ENCODE measurements at places on chromosomes 1 and 21.

- H3K27ac ChIP-seq, result no peak overlapping the region
- DNase-seq, result no peak
- no peaks in the 10 kb centered on the region for H3K4me1 ChIP-seq
- peak overlapping the region; percentile 73 for H3K4me3 ChIP-seq
- H3K27me3 ChIP-seq, result no peaks in the 10 kb centered on the region
Observed at GRCh38 chr21:14383596-14384180, 742 bp upstream of the HSPA13 start.

DNA sequence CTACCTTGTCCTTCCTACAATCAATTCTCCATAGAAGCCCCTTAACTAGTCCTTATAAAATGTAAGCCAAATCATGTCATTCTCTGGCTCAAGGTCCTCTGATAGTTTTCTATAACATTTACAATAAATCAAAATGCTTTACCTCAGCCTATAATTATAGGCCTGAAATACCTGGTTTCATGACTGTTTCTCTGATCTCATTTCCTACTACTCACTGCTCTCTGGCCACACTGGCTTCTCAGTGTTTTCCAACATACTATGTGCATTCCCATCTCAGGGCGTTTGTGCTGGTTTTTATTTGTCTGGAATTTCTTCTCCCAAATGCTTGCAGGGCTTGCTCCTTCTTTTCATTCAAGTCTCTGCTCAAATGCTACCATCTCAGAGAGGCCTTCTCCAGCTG is 67.9 kb upstream of the MAGI3 start:
- no peaks in the 10 kb centered on the region for H3K36me3 ChIP-seq
- no peaks in the 10 kb centered on the region for H3K27me3 ChIP-seq
- DNase-seq, result no peak
- no peak overlapping the region for H3K4me3 ChIP-seq

DNA sequence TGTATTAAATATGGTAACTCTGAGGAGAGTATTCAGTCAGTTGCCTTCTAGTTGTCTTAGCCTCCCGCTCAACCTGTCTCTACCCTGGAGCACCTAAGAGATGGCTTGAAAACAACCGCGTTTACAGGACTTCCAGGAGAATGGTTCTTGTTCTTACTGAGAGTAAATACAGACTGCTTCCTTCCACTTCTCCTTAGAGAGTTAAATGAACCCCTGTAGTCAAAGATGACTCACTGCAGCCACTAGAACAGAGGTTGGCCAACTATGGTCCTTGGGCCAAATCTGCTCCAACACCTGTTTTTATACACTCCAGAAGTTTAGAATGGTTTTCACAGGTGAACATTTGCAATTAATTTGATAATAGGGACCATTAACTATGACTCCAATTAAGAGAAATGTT is 60.1 kb upstream of the ASB17 start:
- no peaks in the 10 kb centered on the region for H3K4me1 ChIP-seq
- H3K27ac ChIP-seq, result no peak overlapping the region
- H3K4me3 ChIP-seq, result no peak overlapping the region
- no peaks in the 10 kb centered on the region for H3K36me3 ChIP-seq

GRCh38 chr1:3384407-3384806 is 70.1 kb upstream of the ARHGEF16 start:
- no peaks in the 10 kb centered on the region for H3K27me3 ChIP-seq
- DNase-seq, result no peak
- no peaks in the 10 kb centered on the region for H3K36me3 ChIP-seq
- no peaks in the 10 kb centered on the region for H3K4me1 ChIP-seq
- H3K4me3 ChIP-seq, result no peak overlapping the region
- no peak overlapping the region for H3K27ac ChIP-seq

- no peaks in the 10 kb centered on the region for H3K27me3 ChIP-seq
- H3K27ac ChIP-seq, result no peak overlapping the region
- no peak for DNase-seq
- no peaks in the 10 kb centered on the region for H3K36me3 ChIP-seq
Observed at GRCh38 chr1:62384276-62385005, 52.4 kb upstream of the USP1 start.

DNA sequence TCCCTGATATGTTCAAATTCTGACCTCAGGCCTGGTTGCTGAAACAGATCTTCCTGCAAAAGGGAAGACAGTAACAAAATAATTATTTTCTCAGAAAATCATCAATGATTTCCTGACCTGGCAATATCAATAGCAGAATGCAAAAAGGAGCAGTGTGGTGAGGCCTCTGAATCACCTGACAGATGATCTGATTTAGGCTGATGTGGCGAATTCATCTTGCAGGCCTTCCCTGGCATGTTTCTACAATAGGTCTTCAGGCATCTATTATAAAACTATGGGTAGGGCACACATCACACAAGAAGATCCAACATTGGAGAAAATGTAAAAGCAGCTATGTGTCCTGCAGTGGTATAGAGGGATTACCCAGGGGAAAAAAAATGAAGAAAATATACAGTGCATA is 7.1 kb upstream of the MTF1 start:
- H3K4me1 ChIP-seq, result no peaks in the 10 kb centered on the region
- DNase-seq, result no peak
- no peak overlapping the region for H3K4me3 ChIP-seq
- H3K27ac ChIP-seq, result no peak overlapping the region

DNA sequence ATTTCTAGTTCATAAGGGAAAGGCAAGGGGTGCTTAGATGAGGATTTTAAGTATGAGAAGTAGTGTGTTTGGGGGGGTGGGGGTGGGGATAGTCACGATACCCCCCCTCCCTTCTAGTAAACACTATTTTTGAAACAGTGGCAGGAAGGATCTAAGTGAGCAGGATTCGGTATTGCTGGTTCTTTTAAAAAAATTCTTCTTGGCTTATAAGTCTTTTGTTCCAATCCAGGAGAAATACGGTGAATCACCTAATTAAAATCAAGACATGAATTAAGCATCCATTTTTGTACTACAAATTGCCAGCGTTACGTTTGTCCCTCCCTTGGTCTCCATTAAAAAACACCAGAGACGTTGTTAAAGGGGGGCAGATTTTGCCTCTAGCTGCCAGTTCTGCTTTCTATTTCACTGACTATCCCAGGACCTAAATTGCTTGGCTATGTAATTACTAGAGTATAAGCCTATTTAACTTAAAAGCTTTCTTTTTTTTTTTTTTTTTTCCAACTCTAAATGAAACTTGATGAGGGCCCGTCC is 911 bp downstream of the LMO4 start:
- no peak for DNase-seq
- no peaks in the 10 kb centered on the region for H3K36me3 ChIP-seq
- H3K4me3 ChIP-seq, result peak overlapping the region; percentile 92
- no peaks in the 10 kb centered on the region for H3K27me3 ChIP-seq
- peaks cover 2% of the 10 kb centered on the region for H3K4me1 ChIP-seq

DNA sequence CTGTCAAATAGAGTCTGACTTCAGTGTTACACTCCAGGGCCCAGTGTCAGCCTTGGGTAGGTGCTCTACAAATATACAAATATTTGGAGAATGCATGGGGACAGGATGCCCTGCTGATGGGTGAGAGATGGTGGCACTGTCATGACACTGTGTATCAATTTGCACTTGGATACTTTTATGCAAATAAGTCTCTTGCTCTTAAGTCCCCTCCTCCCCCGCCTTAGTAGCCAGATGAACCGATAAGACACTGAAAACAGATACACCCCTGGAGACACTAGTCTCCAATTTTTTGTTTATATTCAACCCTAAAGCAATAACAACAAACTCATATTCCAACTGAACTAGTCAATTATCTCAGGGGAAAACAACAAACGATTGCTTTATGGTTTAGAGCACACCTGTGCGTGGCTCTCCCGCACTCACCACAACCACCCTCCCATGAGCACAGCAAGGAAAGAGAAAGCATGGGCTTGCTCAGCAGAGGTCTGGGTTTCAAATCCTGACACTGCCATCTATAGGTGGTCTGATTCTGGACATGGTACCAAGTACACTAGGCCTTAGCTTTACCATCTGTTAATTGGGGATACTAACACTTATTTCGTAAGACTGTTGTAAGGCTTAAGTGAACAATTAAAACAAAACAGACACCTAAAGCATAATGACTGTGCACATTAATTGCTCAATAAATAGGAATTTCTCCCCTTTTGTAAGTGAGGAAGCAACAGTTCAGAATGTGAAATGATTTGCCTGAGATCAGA is 50.3 kb downstream of the HIVEP3 start:
- DNase-seq, result no peak
- H3K36me3 ChIP-seq, result no peaks in the 10 kb centered on the region
- no peak overlapping the region for H3K4me3 ChIP-seq
- H3K4me1 ChIP-seq, result peaks cover 7% of the 10 kb centered on the region
- H3K27ac ChIP-seq, result no peak overlapping the region
- H3K27me3 ChIP-seq, result no peaks in the 10 kb centered on the region

- H3K27me3 ChIP-seq, result no peaks in the 10 kb centered on the region
- H3K36me3 ChIP-seq, result peaks cover 6% of the 10 kb centered on the region
- peaks cover 5% of the 10 kb centered on the region for H3K4me1 ChIP-seq
- H3K27ac ChIP-seq, result no peak within 1 kb of the TSS
Observed at GRCh38 chr1:155207806-155208540, at the start of gene THBS3. Gene THBS3 (minus strand): TSS chr1:155207897. CDS start chr1:155207876, 21 bp downstream.

- DNase-seq, result no peak
- no peak overlapping the region for H3K27ac ChIP-seq
- no peaks in the 10 kb centered on the region for H3K36me3 ChIP-seq
Observed at GRCh38 chr1:66770240-66770639, 18.0 kb downstream of the DYNLT5 start.

GRCh38 chr21:38664841-38665240 is 140.9 kb upstream of the ETS2 start:
- H3K4me1 ChIP-seq, result peaks cover 1% of the 10 kb centered on the region
- peaks cover 3% of the 10 kb centered on the region for H3K27me3 ChIP-seq
- H3K27ac ChIP-seq, result no peak overlapping the region

DNA sequence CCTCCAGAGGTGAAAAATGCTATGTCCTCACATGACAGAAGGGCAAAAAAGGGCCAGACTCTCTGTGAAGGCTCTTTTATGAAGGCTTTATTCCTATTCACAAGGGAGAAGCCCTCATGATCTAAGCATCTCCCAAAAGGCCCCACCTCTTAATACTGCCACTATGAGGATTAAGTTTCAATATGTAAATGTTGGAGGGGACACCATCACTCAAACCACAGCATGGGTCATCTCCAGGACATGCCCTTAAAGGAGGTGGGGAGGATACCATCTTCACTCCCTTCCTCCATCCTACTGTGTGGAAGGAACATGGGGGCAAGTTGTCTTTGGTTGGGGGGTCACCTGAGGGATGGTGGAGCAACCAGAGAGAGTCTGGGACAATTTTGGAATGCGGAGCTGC is 170.1 kb downstream of the TRIM33 start:
- no peak overlapping the region for H3K4me3 ChIP-seq
- no peaks in the 10 kb centered on the region for H3K36me3 ChIP-seq
- H3K27ac ChIP-seq, result no peak overlapping the region
- H3K4me1 ChIP-seq, result peaks cover 2% of the 10 kb centered on the region
- no peaks in the 10 kb centered on the region for H3K27me3 ChIP-seq
- DNase-seq, result no peak

- H3K36me3 ChIP-seq, result no peaks in the 10 kb centered on the region
- no peak overlapping the region for H3K4me3 ChIP-seq
- no peaks in the 10 kb centered on the region for H3K27me3 ChIP-seq
- peaks cover 3% of the 10 kb centered on the region for H3K4me1 ChIP-seq
Observed at GRCh38 chr1:29975036-29975694, 738.8 kb downstream of the PTPRU start.

DNA sequence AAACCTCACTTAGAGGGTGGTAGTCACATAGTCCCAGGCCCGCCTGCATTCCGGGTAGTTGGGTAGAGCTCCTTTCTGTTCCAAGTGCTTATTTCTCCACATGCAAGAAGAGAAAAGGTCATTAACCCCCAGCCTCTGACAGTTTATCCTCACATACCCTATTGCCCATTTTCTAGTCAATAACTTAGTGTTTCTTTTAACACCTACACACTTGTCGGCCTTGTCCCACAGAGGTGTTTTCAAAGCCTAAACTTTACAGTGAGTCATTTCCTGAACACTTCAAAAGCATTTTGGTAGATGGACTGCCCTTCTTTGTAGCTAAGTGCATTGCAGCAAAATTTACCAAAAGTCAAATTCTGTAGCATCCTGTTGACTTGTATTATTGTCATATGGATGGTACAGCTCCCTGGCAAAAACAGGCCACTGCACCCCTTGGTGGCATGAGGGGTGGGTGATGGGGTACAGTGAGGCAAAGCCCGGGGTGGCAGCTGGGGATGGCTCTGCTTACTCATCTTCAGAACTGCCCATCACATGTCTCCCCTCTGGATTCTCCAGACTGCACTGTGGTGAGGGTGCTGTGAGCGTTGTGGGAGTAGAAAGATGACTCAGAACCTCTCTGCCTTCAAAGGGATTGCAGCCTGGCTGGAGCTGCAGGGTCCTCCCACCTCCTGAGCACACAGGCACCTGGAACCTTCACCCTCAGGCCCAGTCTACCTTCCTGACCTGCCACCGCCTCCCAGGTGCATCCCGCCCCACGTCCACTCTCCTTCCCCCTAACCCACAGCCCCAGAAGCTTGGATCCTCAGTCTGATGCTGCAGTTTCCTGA is 45.8 kb upstream of the DMRTB1 start:
- no peaks in the 10 kb centered on the region for H3K36me3 ChIP-seq
- DNase-seq, result no peak
- H3K27me3 ChIP-seq, result no peaks in the 10 kb centered on the region

GRCh38 chr1:203126866-203127665 is 460 bp upstream of the ADORA1 start:
- H3K27ac ChIP-seq, result no peak overlapping the region
- H3K4me1 ChIP-seq, result peaks cover 10% of the 10 kb centered on the region
- DNase-seq, result no peak
- H3K27me3 ChIP-seq, result no peaks in the 10 kb centered on the region

DNA sequence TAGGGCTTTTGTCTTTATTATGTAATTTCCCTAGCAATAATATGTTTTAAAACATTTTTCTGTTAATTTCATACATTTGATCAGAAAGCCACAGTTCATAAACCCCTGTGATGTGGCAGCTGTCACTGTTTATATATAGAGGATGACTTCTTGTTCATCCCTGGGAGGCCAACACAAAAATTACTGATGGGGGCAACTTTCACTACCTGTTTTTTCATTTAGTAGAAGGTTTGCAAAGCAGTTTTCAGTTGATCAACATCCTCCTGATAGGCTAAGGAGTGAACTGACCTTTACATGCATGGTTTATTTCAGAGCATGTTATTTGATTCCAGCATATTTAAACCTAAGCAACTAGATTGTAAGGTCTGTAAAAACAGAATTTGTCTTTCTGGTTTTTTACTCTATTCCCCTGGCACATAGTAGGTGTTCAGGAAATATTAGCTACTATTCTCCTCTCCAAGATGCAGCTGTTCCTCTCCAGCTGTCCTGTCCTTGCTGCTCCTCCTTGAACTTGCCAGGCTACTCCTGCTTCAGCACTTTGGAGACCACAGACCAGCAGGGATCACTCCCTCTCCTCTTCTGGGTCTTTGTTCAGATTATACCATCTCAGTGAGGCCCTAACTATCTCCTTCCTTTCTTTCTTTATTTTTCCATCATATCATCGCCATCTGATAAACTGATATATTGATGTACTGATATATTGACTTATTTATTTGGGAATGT is 54.7 kb downstream of the ROR1 start:
- no peak overlapping the region for H3K27ac ChIP-seq
- no peaks in the 10 kb centered on the region for H3K36me3 ChIP-seq
- peaks cover 5% of the 10 kb centered on the region for H3K4me1 ChIP-seq

DNA sequence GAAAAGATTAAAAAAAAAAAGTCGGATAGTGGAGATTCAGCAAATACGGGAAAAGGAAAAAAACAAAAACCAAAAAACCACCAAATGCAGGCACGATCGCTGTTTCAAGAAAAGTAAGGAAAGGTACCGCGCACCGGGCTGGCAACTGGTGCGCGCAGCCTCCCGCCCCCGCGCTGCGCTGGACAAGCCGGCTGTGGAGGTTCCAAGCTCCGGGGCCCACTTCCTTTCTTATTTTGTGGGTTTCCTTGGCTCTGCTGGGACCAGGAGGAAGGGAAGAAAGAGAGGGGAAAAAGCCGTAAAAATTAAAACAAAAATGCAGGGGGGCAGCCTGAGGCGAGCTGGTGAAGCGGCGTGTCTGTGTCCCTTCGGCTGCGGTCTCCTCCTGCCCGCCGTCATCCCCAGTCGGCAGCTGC is 233 bp downstream of the ADAMTS5 start:
- H3K27me3 ChIP-seq, result peaks cover 5% of the 10 kb centered on the region
- peak overlapping the region; percentile 52 for H3K4me3 ChIP-seq
- H3K36me3 ChIP-seq, result no peaks in the 10 kb centered on the region
- H3K27ac ChIP-seq, result no peak overlapping the region
